ENCODE measurements at places on chromosomes 4 and X. TPM values are rescaled to one million over a fixed set of nuclear protein-coding genes. Genes with fewer than 3 reads are reported as not detected.

STK32B gene
- total RNA-seq = 4.6 TPM

NOX1 gene
- not detected for total RNA-seq

RNF150 gene
- total RNA-seq = 5.6 TPM

FOXR2 gene
- not detected for total RNA-seq

PFKFB1 gene
- 18.7 TPM for total RNA-seq

- H3K27ac ChIP-seq = no peak overlapping the region
- no peak for DNase-seq
- no peaks in the 10 kb centered on the region for H3K27me3 ChIP-seq
- H3K4me3 ChIP-seq = no peak overlapping the region
- H3K36me3 ChIP-seq = no peaks in the 10 kb centered on the region
Observed at GRCh38 chr4:89007338-89007939, 49.5 kb downstream of the FAM13A start.

DNA sequence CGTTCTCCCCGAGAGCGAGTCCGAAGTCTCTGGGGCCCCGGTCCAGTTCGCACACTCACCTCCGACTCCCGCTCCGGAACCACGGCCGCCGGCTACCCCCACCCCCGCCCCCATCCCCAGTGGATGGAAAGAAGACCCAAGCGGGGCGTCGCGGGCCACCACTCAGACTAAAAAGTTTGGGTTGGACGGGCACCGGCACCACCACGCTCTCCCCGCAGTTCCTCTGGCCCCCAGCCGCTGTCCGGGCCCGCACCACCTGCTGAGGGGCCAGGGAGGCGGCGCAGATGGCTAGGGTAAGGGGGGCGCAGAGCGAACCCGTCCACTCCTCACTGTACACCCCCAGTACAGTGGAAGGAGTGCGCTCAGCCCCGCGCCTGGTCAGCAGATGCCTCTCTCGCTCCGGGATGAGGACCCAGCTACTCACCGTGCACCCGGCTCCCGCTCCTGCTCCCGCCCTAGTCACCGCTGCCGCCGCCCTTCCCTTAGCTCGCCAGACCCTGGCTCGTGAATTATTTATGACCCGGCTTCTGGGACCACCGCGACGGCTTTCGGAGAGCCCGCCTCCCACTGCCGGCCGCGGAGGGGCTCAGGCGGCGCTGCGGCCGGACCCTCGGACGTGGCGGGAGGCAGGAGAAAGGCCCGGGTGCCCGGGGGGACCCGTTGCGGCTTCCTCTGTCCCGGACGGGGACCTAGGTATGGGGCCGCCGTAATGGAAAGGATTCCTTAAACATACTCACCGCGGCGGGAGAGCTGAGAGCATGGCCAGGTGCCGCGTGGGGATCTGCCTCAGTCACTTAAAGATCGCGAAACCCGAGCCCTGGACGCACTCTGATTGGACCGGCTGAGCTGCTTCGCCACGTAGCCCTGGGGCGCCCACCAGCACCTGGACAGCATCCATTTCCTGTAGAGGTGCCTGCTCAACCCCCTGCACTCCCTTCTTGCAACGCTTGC, at the start of gene PROM1:
Gene PROM1 (minus strand): TSS at position 783 of the 951 bp plus-strand sequence. CDS start 8,117 bp downstream, outside the sequence.
- H3K36me3 ChIP-seq = no peaks in the 10 kb centered on the region
- peaks cover 20% of the 10 kb centered on the region for H3K27me3 ChIP-seq
- no peak for DNase-seq
- peak within 1 kb of the TSS; percentile 25 for H3K4me3 ChIP-seq
- H3K27ac ChIP-seq = peak within 1 kb of the TSS; percentile 78
